ENCODE measurements at places on chromosomes 13 and 19.
A peak's percentile ranks its signal among the peaks of the same experiment; 100 is the strongest.

DNA sequence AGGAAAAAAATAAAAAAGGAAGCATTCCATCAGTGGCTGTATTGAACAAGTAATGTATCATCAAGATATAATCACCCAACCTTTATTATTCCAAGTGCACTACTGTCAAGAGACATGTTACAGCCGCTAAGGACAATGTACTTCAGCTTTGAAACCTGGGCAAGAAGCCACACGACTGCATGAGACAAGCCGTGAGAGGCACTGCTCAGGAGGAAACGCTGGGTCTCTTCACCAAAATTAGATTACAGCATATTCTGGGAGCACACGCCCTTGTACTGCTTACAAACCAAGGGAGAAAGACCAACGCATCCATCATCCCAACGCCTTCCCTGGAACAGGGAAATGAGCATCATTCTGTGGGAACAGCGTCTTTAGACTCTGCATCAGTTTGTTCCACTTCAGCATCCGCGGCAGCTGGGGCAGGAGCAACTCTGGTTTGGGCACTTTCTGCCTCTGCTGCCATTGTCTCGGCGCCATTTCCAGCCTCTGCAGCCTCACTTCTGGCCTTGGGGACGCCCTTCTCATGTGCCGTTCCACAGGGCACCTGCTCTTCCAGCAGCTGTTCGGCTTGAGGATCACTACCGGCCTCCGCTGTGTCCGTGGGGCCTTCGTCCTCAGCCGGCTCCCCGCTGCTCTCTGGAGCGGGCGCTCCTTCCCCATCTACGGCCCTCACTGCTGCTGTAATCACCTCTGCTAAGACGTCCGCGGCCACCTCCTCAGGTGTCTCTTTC, 22.4 kb upstream of the BRD4 start:
- no peak for DNase-seq

- no peak for DNase-seq
Observed at GRCh38 chr19:23283925-23284324, 33.7 kb upstream of the ZNF724 start.

- no peak for DNase-seq
Observed at GRCh38 chr13:27961227-27962085, 7.7 kb downstream of the CDX2 start.

GRCh38 chr19:13164343-13165161, 14.3 kb downstream of the IER2 start:
- DNase-seq: no peak

DNA sequence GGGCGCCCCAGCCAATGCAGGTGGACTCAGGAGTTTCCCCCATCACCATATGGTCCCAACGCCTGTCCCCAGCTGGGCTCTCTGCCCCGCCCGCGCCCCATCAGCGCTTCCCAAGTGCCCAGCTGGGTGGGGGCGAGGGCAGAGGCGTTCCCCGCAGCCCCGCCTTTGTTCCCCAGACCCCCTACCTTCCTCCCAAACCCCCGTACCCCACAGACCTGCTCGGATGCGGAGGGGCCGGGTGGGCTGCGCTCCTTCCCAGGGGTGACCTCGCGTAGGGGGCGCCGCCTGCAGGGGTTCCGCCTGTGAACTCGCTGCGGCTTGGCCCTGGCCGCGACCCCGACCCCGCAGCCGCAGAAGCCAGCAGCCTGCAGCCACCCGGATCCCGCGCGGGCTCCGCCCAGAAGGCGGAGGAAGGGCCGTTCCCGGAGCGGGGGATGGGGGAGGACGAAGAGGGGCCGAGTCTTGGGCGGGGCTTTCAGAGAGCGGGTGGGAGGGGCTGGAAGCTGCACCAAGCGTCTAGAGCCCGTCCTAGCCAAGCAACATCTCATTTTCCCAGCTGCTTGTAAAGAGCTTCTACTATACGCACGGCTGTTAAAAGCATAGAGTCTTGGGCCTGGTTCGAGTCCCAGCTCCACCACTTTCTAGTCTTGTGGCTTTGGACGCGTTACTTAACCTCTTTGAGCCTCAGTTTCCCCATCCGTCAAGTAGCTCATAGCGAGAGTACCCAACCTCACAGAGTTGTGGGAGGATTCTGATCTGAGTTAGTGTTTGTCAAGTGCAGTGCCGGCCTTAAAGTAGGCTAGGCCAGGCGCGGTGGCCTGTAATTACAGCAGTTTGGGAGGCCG, at the start of gene RAB3D:
Gene RAB3D, minus strand, starts transcription at position 404 of the 845 bp plus-strand sequence. CDS start 2,258 bp downstream, outside the sequence.
- peak; percentile 83 for DNase-seq

- DNase-seq: peak; percentile 60
Observed at GRCh38 chr19:1455336-1456120, 5.6 kb downstream of the APC2 start.

DNA sequence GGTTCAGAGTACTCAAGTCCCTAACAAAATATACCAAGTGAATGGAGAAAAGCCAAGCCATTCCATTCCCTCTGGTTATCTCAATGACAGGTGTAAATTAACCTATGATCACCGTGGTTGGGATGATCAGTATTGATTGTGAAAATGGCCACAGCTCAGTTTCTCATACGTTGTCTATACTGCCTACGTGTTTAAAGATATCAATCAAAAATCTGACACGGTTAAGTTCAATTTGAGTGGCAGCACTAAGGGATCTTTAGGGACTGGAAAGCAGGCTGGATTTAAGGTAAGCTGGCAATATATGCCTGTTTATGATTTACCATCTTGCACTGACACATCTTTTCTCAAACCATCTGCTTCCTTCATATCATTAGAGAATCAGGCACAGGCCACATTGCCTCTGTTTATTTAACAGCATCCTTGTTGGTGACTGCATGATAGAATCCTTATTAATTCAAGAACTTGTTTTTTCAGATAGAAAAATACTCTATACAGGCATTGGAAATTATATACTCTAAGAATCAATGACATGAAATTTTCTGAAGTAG, 907.9 kb downstream of the PCDH9 start:
- DNase-seq: no peak

DNA sequence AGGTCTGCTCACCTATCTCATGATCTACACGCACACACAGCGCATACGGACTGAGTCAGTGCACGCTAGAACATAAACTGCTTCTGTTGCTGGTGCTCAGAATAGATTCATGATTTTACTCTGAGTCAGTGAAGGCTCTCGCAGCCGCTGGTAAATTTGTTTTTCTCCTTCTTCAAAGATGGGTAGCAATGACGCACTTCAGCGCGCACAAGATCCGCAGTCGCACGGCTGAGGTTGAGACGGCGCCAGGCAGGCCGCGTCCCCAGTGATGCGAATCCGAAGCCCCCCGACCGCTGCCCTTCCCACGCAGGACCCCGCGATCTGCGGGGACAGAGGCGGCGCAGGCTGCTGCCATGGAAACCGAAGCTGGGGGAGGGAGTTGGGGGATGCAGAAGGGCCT, 103.7 kb upstream of the USP29 start:
- DNase-seq: no peak

GRCh38 chr13:113912596-113912995, 48.7 kb upstream of the GAS6 start:
- DNase-seq: no peak

GRCh38 chr19:17718947-17719711, at the start of gene MAP1S:
MAP1S (plus strand) TSS chr19:17719480; CDS start chr19:17719503, 23 bp downstream.
- peak; percentile 72 for DNase-seq

- DNase-seq: no peak
Observed at GRCh38 chr19:335486-336066, 9.0 kb downstream of the MIER2 start.

DNA sequence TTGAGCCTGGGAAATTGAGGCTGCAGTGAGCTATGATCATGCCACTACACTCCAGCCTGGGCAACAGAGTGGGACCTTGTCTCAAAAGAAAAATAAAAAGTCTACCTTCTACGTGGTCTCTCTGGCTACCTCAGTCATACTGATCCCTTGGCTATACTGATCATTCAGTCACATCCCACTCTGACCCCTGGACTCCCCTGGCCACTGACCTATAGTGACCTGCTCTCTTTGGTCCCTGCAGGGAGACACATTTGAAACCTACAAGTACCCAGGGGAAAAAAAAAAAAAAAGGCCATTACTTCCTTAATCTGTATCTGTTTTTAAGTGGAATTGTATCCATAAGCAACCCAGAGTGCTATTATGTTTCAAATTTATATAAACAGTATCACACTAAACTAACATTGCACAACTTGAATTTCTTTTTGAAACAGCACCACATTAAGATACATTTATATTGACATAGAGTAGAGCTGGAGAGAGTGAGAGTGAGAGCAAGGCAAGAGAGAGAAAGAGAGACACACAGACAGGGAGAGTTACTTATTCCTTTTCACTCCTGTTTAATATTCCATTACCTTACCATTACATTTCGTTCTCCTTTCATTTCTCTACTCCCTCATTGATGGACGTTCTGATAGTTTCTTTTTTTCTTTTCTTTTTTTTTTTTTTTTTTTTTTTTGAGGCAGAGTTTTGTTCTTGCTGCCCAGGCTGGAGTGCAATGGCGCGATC, 23.7 kb upstream of the CERS4 start:
- DNase-seq: no peak

GRCh38 chr13:48775804-48776203, 122.1 kb downstream of the CYSLTR2 start:
- no peak for DNase-seq

DNA sequence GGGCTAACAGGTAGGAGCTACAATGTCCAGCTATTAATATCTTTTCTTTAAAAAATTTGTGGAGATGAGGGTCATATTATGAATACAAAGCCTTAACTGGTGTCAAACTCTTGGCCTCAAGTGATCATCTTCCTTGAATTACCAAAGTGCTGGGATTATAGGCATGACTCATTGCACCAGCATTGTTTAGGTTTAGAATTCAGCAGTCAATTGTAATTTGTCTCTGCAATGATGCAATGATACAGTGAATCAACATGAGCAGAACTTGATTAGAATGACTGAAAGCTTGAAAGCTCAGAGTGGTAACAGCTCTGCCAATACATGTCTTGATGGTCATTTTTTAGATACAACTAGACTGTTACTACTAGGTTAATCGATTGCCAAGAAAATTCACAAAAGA, 752.8 kb upstream of the MIR17HG start:
- no peak for DNase-seq

DNA sequence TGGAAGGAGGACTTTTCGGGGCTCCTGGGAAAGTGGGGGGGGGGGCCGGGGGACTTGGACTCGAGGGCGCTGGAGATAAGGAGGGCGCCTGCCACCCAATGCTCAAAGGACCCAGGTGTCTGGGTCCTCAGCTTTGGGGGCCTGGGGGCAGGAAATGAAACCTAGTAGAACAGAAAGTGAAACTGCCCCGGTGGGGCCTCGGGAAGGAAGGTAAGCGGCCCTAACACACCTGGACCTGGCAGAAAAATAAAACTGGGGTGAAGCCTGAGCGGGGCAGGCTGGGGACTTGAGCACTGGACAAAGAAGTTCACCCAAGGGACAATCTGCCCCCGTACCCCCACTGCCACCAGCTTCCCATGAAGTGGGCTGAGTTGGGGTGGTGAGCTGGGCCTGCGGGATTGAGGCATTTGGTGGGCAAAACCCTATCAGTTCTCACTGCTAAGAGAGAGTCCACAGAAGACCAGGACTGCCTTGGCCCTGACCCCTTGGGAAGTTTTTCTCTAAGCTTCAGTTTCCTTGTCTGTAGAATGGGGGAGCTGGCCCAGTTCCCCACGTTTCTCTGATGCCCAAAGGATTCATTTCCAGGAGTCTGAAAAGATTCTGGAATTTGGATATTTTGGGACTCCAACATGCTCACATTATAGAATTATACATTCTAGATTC, 2.3 kb downstream of the PRKD2 start:
- DNase-seq: no peak

- no peak for DNase-seq
Observed at GRCh38 chr19:10115392-10116084, 4.0 kb downstream of the P2RY11 start.

DNA sequence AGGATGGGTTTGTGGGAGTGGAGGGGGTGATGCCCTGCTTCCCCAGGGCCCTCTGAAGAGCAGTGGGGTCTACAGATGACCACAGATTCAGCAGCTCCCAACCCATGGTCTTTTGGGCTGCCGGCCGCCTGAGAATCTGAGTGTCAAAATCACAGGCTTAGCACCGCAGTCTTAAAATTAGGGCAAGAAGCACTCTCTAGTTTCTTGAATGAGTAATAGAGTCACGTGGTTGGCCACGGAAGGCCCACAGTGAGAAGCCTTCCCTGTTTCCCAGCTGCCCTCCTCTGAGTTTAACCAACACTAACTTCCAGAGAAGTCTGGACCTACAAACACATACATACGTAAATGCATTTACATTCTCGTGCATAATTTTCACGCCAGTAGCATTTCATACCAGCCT, 5.2 kb downstream of the PRMT1 start:
- no peak for DNase-seq

DNA sequence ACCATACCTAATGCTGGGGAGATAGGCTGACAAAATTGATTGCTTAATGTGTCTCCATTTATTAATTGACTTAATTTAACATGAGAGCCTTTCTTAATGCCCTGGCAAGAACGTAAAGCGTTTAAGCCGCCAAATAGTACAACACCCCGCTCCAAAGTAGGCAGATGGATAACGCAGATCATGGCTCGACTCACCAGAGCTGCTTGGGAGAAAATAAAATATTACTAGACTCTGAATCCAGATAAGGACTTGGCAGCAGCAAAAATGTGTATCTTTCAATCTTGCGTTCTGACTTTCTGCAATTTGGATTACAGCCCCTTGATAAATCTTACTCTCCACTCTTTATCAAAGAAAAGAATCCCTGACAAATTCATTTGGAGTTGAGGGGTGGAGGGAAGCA, 403 bp upstream of the SIAH3 start:
- DNase-seq: no peak

All from NCI-H446 (cell line).